ENCODE measurements at places on chromosomes 2 and 18. TPM values are rescaled to one million over a fixed set of nuclear protein-coding genes. Genes with fewer than 3 reads are reported as not detected.

Gene METTL5
- total RNA-seq = 22.9 TPM

Gene ANXA4
- 13.4 TPM for total RNA-seq

Gene RBMS1
- 110 TPM for total RNA-seq

Gene COLEC12
- total RNA-seq = not detected

Gene ZNF514
- total RNA-seq = 12.0 TPM

DNA sequence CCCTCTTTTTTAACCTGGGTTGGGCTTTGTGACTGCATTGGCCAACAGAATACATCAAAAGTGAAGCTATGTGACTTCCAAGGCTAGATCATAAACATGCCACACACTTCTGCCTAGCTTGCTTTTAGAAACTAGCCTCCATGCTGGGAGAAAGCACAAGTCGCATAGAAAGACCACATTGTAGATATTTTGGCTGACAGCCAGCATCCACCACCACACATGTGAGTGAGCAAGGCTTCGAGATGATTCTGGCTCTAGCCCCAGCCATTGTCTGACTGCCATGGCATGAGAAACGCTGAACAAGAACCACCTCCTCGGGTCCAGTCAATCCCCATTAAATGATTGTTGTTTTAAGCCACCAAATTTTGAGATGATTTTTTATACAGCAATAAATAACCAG lies 66.8 kb upstream of the STPG4 start:
- H3K4me3 ChIP-seq = no peak overlapping the region
- H3K4me1 ChIP-seq = no peaks in the 10 kb centered on the region
- H3K27ac ChIP-seq = no peak overlapping the region
- no peak for DNase-seq
- peaks cover 18% of the 10 kb centered on the region for H3K27me3 ChIP-seq
- no peaks in the 10 kb centered on the region for H3K36me3 ChIP-seq

- no peak overlapping the region for H3K27ac ChIP-seq
- no peaks in the 10 kb centered on the region for H3K36me3 ChIP-seq
- H3K4me3 ChIP-seq = no peak overlapping the region
These were observed 63.3 kb downstream of the BOD1L2 start for GRCh38 chr18:57210107-57210715.

DNA sequence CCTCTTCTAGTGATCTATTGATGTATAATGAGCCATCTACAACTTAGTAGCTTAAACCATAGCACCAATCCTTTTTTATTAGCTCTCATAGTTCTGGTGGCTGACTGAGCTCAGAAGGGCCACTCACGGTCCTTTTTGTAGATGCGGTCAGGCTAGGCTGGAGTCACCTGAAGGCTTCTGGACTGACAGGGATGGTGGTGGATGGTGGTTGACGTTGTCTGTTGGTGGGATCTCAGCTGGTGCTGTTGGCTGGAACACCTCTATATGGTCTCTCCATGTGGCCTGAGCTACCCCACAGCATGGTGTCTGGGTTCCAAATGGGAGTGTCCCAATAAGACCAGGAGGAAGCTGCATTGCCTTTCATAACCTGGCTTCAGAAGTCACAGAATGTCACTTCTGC lies 68.0 kb downstream of the BCL2L11 start:
- H3K4me3 ChIP-seq = no peak overlapping the region
- peaks cover 7% of the 10 kb centered on the region for H3K27me3 ChIP-seq
- no peak overlapping the region for H3K27ac ChIP-seq
- DNase-seq = no peak

DNA sequence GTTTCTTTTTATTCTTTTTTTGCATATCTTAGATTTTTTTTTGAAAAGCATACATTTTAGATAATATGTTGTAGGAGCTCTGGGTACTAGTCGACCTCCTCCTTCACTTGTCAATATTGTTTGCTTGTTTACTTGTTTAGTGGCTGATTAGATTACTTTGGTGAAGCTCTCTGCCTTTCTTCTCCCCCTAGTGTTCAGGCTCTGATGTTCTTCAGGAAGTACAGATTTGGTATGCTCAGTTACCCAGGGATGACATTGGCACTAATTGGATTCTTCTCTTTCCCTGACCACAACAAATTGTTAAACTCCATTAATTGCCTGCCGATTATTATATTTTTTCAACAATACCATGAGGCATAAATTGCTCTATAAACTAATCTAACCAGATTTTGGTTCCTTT lies 491.2 kb downstream of the SUCLG1 start:
- no peak overlapping the region for H3K4me3 ChIP-seq
- no peaks in the 10 kb centered on the region for H3K4me1 ChIP-seq
- no peaks in the 10 kb centered on the region for H3K36me3 ChIP-seq
- no peak overlapping the region for H3K27ac ChIP-seq
- H3K27me3 ChIP-seq = peaks cover 6% of the 10 kb centered on the region
- no peak for DNase-seq

DNA sequence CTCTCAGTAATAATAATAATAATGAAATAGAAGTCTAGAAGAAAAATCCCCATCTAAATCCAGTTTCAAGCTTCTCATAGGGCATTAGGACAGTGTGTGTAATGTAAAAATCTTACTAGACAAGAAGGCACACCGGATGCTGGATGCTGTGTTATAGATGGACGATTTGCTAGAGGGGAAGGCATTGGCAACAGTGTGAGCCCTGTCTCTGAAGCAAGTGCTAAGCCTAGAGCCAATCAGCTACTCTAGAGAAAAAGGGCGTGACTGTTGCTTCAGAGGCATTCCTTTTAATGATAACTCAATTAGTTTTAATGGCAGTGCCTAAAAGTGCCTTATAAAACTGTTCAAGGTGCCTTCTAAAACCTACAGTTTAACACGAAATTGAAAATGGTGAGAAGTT lies 344.9 kb downstream of the TDRD15 start:
- H3K4me3 ChIP-seq = no peak overlapping the region
- DNase-seq = no peak
- no peaks in the 10 kb centered on the region for H3K4me1 ChIP-seq
- H3K27ac ChIP-seq = no peak overlapping the region

DNA sequence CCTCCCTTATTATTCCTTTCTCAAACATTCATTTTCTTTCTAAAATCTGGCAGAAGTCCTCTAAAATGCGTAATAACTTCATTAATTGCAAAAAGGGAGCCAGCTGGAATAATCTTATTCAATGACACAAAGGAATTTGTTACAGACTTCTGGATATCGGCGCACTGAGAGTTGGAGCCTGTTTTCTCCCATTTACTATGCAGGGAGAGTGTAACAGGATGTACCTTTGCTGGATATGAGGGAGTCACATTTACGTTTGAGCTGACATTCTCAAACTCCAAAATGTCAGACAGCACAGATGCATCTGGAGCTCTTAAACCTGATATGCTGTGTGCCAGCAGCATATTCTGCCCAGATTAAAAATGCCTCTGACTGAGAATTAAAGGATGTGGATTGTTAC lies 275.3 kb downstream of the TMX3 start:
- no peak for DNase-seq
- no peaks in the 10 kb centered on the region for H3K36me3 ChIP-seq
- H3K27ac ChIP-seq = no peak overlapping the region

DNA sequence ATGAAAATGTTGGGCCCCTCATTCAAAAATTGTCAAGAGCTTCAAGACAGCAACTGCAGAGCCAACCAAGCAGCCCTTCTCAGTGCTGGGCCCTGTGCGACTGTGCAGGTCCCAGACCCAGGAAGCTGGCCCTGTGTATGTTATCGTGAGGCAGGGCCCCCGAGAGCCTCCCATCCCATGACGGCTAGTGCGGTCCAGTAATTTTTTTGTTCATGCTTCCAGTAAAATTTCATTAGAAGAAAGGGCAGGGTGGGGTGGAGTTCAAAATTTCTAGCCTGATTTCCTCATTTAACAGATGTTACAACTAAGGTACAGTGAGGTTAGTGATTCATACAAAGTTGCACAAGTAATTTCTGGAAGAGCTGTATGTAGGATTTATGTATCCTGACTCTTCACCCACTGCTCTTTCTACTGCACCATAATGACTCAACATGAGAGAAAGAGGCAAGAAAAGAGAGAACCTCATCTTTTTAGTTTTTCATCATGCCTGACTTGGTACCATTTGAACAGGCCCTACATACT lies 105.5 kb downstream of the ZEB2 start:
- H3K27me3 ChIP-seq = no peaks in the 10 kb centered on the region
- peak overlapping the region; percentile 58 for H3K4me3 ChIP-seq
- no peaks in the 10 kb centered on the region for H3K36me3 ChIP-seq
- peak overlapping the region; percentile 62 for H3K27ac ChIP-seq

DNA sequence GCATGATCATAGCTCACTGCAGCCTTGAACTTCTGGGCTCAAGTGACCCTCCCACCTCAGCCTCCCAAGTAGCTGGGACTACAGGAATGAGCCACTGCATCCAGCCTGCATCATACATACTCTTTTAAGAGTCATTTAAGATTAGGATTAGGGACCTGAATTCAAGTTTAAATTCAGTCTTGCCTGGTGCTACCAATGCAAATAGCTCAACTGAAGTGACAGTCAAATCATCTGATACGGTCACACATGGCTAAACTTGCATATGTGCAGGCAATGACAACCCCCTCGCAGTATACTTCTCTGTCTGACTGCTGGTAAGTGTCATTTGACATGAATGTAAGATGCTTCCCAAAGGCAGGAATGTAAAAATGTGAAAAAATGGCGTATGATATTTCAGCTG lies 31.8 kb upstream of the TMEM131 start:
- H3K4me1 ChIP-seq = peaks cover 26% of the 10 kb centered on the region
- no peak for DNase-seq
- peak overlapping the region; percentile 71 for H3K4me3 ChIP-seq
- no peak overlapping the region for H3K27ac ChIP-seq

GRCh38 chr2:46781468-46782189 lies 134.0 kb downstream of the MCFD2 start:
- peaks cover 4% of the 10 kb centered on the region for H3K36me3 ChIP-seq
- H3K27me3 ChIP-seq = peaks cover 45% of the 10 kb centered on the region
- DNase-seq = no peak
- H3K4me1 ChIP-seq = peaks cover 5% of the 10 kb centered on the region
- no peak overlapping the region for H3K4me3 ChIP-seq

GRCh38 chr2:79792090-79792489 lies 279.2 kb downstream of the CTNNA2 start:
- no peak for DNase-seq
- no peaks in the 10 kb centered on the region for H3K4me1 ChIP-seq
- H3K27me3 ChIP-seq = no peaks in the 10 kb centered on the region
- H3K4me3 ChIP-seq = no peak overlapping the region

Measured in T-helper 17 cell (primary cell).